ENCODE measurements at places on chromosomes 7 and 10.

DNA sequence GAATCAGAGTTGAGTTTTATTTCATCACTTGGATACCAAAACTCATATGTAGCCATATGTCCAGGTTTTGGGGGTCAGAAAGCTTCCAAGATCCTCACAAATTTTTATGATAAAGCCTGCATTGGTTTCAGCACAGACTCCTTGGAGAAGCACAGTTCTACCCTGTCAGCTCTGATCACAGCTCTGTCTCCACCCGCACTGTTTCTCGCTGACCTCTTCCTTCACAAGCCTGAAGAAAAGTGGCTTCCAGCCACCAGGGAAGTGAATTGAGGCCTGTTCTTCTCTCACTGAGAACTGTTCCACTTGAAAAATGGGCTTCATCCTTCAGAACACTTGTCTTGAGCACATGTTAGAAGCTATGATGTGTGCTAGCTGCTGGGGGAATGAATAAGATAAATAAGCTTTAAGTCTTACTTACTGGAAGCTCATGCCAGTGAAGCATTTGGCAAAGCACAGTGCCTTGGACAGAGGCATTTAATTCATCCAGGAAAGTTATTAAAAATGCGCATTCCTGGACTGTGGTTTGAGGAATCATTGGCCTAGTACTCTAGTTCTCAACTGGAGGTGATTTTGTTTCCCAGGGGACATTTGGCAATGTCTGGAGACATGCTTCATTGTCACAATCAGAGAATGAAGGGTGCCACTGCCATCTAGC is 133.6 kb downstream of the BMPER start:
- DNase-seq, result no peak

DNA sequence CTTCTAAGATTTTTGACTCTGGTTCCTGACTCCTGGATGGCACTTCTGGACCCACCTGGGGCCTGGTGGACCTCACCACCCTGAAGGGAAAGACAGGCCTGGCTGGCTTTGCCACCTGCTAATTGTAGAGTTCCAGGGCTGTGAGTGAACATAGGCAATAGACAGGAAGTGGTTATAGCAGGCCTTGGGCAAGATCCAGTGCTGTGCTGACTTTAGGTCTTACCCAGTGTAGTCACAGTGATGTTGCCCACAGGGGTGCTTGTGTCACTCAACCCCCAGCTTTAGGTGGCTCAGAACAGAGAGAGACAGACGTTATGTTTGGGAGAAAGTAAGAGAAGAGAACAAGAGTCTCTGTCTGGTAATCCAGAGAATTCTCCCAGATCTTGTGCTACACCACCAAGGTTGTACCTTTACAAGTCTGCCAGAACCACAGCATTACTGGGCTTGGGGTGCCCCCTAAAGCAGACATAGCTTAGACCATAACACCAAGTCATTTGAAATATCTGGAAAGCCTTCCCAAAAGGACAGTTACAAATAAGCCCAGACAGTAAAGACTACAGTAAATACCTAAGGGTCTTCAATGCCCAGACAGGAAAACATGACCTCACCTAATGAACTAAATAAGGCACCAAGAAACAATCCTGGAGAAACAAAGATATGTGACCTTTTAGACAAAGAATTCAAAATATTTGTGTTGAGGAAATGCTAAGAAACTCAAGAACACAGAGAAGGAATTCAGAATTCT is 303.4 kb downstream of the PCLO start:
- no peak for DNase-seq

DNA sequence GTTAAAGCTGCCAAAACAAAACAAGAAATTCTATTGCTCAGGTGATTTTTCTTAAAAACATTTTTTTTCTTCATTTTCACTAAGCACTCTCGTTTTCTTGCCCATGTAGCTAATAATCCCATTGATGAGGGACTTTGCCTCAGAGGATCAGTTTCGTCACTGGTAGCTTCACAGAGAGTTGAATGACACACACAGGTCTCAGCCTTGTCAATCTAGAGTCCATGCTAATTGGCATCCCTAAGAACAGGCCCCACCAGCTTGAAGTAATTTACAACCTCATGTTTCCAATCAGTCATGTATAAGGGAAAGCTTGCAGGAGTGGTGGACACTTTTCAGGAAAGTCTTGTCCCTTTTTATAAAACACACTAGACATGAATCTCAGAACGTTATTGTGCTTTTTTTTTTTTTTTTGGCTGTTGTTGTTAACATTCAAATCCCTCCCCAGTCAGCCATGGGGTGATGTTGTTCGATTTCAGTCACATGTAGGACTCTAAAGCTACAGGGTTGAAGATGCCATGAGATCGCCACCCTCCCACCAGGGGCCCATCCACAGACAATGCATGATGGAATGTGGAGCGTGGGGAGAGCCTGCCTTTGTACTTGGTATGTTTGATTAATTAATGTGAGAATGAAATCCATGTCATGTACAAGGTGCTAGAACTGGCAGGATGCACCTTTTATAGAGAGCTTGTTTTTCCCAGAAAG is 232.4 kb upstream of the FZD8 start:
- DNase-seq, result peak; percentile 68

GRCh38 chr7:69257592-69257991 is 340.7 kb upstream of the AUTS2 start:
- DNase-seq, result no peak

DNA sequence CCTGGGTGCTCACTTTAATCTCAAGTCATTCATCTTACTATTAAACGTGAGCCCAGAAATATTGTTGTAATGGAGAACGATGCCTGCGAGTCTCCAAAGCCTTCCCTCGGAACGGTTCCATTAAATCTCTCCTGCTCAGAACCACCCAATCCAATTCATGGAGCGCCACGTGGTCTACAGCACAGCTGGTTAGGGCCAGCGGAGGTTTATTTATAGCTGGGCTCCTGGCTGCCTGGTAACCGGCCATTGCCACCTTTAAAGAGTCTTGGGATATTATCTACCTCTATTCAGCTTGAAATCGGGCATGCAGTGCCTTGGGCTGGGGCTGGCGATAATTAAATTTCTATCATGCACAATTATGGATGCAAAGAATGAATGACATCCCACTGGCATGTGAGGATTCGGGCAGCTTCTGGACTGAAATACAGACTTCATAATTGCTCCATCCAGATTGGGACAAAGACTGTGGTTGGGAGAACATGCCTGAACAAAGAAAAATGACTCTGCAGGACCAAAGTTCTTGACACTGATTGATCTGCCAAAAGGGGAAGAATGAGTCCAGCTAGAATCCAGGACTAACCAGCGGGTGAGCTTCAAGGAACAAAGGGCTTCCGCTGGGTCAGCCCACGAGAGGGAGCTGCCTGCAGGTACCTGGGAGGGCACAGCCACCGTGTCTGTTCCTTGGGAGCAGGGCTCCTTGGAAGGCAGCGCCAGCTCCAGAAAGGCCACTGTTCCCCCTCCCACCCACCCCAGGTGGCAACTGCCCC is 7.3 kb downstream of the FAM20C start:
- peak; percentile 61 for DNase-seq

DNA sequence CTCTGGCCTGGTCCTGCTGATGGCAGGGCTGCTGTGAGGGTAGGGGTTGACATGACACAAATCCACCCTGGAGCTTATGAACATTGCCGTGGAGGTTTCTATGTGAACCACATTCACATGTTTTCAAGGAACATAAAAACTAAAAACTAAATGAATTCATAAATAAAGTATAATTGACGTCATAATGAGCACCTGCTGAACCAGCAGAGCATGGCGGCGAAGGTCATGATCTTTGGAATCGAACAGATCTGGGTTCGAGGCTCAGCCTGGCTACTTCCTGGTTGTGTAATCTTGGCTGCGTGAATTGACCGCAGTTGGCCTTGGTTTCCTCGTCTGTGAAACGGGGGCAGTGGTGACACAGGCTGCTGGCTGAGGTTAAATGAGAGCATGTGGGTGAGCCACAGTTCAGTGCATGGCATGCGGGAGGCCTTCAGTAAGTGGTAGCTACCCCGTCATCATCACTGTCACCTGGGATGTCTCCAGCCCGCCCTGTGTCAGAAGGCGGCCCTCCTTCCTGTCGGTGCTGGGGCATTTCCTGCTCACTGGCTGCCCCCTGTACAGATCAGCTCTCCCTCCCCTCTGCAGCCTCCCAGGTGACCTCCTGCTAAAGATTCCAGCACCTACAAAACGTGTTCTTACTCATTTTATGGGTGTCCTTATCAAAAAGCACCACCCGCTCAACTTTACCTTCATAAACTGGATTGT is 190.3 kb upstream of the SHH start:
- DNase-seq, result no peak

DNA sequence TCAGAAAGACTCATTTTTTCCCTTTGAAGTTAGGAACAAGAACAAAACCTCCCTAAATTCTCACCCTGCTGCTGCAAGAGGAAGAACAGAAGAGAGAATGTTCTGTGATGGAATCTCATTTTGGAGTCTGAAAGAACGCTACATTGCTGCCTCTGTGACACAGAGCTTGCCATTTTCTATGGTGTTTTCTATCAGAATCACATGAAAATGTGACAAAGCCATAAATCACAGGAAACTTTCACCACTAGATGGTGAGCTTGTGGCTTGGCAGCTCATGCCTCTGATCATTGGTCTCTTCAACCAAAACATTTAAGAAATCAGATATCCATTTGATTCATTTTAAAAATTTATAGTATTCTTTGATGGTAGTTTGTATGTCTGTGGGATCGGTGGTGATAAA is 82.9 kb downstream of the CADPS2 start:
- DNase-seq, result peak; percentile 73

DNA sequence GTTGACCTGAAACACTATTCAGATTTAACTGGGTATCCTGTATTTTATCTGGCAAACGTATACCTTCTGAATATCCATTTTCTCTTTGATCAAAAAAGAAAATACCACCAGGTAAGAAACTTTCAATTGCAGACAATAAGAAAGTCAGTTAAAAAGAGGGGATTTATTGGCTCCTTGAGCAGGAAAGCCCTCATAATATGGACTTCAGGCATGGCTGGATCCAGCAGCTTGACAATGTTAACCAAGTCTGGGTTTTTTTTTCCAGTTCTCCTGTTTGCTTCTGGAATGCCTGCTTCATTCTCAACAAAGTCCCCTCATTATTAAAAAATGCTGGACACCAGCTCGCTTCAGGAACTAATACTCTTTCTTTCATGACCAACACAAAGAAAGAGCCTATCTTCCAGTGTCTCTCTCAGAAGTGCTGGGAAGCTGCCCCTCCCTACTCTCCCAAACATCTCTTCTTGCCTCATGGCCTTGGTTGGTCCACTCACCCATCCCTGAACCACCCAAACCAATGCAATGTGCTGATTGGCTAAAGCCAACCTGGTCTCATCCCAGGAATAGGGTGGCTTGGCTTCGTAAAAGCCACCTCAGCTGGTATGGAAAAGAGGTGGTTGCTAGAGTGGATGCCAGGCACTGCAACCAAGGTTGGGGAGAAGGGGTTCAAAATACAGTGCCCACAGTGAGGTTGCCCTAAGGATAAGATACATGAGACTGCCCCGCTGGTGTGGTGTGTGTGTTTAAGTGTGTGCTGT is 30.6 kb upstream of the WDFY4 start:
- DNase-seq, result no peak

DNA sequence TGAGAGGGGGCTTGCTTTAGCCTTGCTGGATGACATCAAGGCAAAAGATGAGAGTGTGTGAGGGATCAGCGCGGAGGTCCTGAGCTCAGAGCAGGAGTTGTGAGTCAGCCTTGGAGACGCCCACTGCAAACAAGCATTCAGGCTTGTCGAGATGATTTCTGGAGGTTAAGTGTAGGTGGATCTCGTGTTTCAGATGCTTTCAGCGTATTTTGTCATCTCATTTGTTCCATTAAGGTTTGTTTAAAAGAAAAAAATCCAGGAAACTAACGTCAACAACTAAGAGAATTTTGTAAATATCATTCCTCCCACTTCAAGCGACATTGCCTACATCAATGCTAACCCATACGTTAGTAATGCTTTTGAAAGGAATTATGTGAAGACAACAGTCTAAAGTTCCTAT is 715.4 kb upstream of the NRP1 start:
- no peak for DNase-seq

GRCh38 chr10:29751684-29752083 is 116.9 kb upstream of the SVIL start:
- no peak for DNase-seq

GRCh38 chr10:92241501-92241900 is 49.4 kb downstream of the CPEB3 start:
- no peak for DNase-seq

GRCh38 chr7:3380886-3381685 is 80.0 kb downstream of the SDK1 start:
- DNase-seq, result no peak

GRCh38 chr10:19874791-19875190 is 58.6 kb downstream of the PLXDC2 start:
- no peak for DNase-seq

GRCh38 chr7:127383123-127383835 is 9.2 kb downstream of the ZNF800 start:
- no peak for DNase-seq

DNA sequence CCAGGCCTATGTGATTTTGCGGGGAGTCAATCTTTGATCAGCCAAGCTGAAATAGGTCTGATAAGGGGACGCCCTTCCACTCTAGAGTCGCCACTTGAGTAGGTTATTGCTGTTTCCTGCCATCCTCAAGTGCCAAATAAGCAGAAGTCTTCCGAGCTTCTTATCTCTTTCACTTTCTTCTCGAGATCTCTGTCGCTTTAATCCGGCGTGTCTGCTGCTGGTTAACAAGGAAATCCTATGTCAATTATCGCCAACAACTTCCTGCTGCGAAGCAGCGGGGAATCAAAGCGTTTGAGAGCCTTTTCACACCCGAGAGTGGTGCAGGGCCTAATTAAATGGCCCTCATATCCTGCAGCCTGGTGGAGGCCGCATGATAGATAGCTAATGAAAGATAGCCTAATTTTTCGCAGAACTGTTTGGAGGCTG is 215.9 kb downstream of the RAB11FIP2 start:
- DNase-seq, result peak; percentile 57

GRCh38 chr7:91046322-91047089 is 217.7 kb upstream of the FZD1 start:
- no peak for DNase-seq

GRCh38 chr10:120477021-120477742 is 20.2 kb downstream of the PLPP4 start:
- no peak for DNase-seq

DNA sequence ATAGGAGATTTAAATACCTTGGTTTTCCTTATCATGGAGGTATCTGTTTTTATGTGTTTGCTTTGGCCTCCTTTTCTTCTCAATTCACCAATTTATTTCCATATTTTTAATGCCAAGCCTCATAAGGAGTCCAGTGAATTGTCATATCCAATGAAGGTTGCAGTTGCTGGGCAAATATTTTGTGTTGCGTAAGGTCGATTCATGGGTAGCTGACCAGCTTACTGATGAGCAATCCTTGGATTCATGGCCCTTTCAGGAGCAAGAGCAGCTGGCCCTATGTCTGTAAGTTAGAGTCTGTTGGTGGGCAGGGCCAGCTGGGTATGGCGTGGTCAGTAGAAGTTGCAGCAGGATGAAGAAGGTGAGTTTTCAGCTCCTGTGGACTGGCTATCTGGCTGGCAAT is 182.9 kb downstream of the PFKFB3 start:
- no peak for DNase-seq
